Naive thymus-derived CD8-positive, alpha-beta T cell (primary cell): ENCODE measurements at places on chromosomes 7 and 10.

GRCh38 chr10:88983206-88983605, 7.4 kb upstream of the FAS start:
- no peak overlapping the region for H3K4me3 ChIP-seq
- H3K4me1 ChIP-seq: peaks cover 16% of the 10 kb centered on the region
- no peak for DNase-seq
- H3K36me3 ChIP-seq: no peaks in the 10 kb centered on the region
- H3K27me3 ChIP-seq: no peaks in the 10 kb centered on the region

- no peaks in the 10 kb centered on the region for H3K36me3 ChIP-seq
- DNase-seq: no peak
- H3K4me3 ChIP-seq: no peak overlapping the region
- peaks cover 6% of the 10 kb centered on the region for H3K27me3 ChIP-seq
Measured at GRCh38 chr10:127275793-127276450, 79.5 kb upstream of the INSYN2A start.

- peaks cover 5% of the 10 kb centered on the region for H3K36me3 ChIP-seq
- no peak for DNase-seq
- peaks cover 17% of the 10 kb centered on the region for H3K4me1 ChIP-seq
- no peak overlapping the region for H3K4me3 ChIP-seq
- H3K27me3 ChIP-seq: no peaks in the 10 kb centered on the region
- H3K27ac ChIP-seq: peak overlapping the region; percentile 65
Measured at GRCh38 chr7:100122067-100122466, 2.6 kb downstream of the CNPY4 start.

DNA sequence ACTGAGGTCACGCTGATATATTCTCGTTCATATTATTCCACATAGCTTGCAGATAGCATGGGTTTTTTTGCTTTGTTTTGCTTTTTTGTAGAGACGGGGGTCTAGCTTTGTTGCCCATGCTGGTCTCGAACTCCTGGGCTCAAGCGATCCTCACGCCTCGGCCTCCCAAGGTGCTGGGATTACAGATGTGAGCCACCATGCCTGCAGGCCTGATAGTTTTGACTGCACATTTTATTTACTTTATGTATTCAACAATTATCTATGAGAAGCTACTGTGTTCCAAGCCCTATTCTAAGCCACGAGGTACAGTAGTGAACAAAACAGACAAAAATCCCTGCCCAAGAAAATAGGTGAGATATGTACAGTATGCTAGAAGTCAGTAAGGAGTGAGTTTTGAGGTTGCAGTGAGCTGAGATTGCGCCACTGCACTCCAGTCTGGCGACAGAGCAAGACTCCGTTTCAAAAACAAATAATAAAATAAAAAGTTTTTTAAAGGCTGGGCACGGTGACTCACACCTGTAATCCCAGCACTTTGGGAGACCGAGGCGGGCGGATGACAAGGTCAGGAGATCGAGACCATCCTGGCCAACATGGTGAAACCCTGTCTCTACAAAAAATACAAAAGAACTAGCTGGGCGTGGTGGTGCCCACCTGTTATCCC, 1.3 kb upstream of the YWHAG start:
- no peaks in the 10 kb centered on the region for H3K27me3 ChIP-seq
- H3K36me3 ChIP-seq: peaks cover 10% of the 10 kb centered on the region
- peaks cover 47% of the 10 kb centered on the region for H3K4me1 ChIP-seq
- no peak for DNase-seq
- peak overlapping the region; percentile 95 for H3K27ac ChIP-seq

- H3K36me3 ChIP-seq: no peaks in the 10 kb centered on the region
- H3K27ac ChIP-seq: no peak overlapping the region
- no peaks in the 10 kb centered on the region for H3K4me1 ChIP-seq
- no peaks in the 10 kb centered on the region for H3K27me3 ChIP-seq
Measured at GRCh38 chr7:108103558-108104298, 26.4 kb downstream of the LAMB4 start.

- H3K27ac ChIP-seq: no peak overlapping the region
- DNase-seq: no peak
- H3K4me3 ChIP-seq: no peak overlapping the region
- peaks cover 1% of the 10 kb centered on the region for H3K27me3 ChIP-seq
- H3K4me1 ChIP-seq: no peaks in the 10 kb centered on the region
- H3K36me3 ChIP-seq: peaks cover 6% of the 10 kb centered on the region
Measured at GRCh38 chr10:123395906-123396305, 241.7 kb downstream of the BUB3 start.

GRCh38 chr10:133318494-133319127, 9.9 kb downstream of the ZNF511 start:
- no peaks in the 10 kb centered on the region for H3K36me3 ChIP-seq
- H3K27ac ChIP-seq: peak overlapping the region; percentile 16
- H3K27me3 ChIP-seq: peaks cover 5% of the 10 kb centered on the region
- peak overlapping the region; percentile 36 for H3K4me3 ChIP-seq

DNA sequence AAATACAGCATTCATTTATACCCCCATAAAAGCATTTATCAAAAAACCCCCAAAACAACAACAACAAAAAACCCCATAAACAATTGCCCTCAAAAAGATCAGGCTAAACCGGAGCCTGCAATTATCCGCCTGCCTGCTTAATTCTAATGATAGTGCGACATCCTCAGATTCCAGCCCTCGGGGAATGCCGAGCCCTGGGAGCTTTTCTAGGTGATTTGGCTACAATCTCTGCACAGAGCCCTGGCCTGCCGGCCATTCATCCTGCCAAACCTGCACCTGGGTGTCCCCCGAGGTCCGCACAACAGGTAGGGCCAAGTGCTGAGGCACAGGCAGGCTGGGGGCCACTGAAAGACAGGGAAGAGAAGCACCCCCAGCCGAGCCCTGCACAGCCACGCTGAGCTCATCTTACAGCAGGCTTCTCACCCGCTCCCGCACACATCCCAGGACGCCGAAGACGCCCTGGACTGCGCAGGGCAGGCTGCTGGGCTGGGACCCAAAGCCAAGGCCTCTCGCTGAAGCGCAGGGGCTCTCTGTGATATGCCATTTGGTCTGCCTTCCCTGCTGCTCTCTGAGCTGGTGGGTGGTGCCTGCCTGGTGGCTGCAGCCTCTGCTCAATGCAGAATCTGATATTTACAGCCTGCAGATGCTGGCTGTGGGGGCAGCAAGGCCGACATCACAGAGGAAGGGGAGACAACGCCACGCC, 57.5 kb downstream of the CAMK2B start:
- DNase-seq: no peak
- no peaks in the 10 kb centered on the region for H3K36me3 ChIP-seq
- H3K4me3 ChIP-seq: no peak overlapping the region
- no peak overlapping the region for H3K27ac ChIP-seq

DNA sequence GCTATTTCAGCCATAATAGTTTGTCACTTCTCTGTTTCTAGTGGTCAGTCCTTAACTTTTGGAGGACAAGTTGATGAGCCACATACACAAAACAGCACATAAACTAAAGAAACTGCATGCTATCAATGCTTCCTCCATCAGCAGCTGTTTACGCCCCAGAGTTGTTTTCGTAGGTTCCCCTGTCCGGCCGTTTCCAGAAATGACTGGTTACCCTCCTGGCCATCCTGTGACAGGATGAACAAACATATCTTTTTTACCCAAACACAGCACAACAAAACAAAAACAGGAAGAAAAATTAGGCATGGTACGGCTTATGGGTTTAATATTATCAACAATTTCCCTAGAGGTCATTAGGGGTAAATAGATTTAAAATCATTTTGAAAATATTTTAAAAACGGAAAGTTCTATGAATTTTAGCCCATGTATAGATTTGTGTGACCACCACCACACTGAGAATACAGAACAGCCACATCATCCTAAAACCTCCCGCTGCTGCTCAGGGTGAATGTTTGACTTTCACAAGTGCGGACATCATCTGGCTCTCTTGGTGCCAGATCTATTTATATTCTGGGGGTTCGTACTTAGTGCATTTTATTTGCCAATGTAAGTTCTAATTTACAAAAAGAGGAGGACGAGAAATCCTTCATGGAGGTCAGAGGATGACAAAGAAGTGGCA, 74.8 kb downstream of the HIPK2 start:
- no peak overlapping the region for H3K27ac ChIP-seq
- H3K4me3 ChIP-seq: no peak overlapping the region
- H3K27me3 ChIP-seq: no peaks in the 10 kb centered on the region
- peaks cover 48% of the 10 kb centered on the region for H3K36me3 ChIP-seq

GRCh38 chr10:84243759-84244158, 1.1 kb upstream of the RGR start:
- DNase-seq: no peak
- peaks cover 11% of the 10 kb centered on the region for H3K27me3 ChIP-seq
- H3K27ac ChIP-seq: no peak overlapping the region
- H3K36me3 ChIP-seq: no peaks in the 10 kb centered on the region

- H3K4me3 ChIP-seq: no peak overlapping the region
- peaks cover 5% of the 10 kb centered on the region for H3K36me3 ChIP-seq
- no peak for DNase-seq
Measured at GRCh38 chr7:43385309-43385680, 197.6 kb upstream of the STK17A start.

DNA sequence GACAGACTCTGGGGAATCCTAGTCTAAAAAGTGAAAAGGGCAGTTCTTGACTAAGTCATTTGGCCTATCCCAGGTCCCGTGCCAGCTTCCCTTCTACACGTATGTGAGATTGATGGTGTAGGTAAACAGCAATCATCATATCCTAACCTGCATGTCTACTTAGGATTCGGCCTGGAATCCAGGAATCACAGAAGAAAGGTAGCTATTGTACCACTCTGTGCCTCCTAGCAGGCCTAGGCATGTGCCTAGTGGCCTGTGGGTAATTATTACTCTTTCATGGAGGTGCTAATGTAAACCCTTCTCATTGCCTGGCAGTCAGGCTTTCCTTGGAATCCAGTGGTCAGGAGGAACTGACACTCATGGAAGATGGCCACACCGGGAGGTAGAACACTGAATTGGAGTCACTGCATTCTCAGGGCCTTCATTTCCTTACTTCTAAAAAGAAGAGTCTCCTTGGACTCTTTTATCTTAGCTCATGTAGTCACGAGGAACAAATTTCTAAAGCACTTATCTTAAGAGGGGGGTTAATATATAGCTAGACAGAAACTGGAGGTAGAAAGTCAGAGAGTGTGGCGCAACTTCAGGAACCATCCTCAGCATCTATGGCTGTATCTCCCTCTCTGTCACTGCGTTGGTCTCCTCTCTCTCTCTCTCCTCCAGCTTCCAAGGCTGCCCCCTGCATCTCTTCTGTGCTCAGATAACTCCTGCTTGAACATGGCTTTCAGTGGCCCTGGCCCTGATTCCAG, 122.5 kb downstream of the C1GALT1 start:
- H3K4me1 ChIP-seq: no peaks in the 10 kb centered on the region
- H3K4me3 ChIP-seq: no peak overlapping the region
- peaks cover 4% of the 10 kb centered on the region for H3K27me3 ChIP-seq
- DNase-seq: no peak

DNA sequence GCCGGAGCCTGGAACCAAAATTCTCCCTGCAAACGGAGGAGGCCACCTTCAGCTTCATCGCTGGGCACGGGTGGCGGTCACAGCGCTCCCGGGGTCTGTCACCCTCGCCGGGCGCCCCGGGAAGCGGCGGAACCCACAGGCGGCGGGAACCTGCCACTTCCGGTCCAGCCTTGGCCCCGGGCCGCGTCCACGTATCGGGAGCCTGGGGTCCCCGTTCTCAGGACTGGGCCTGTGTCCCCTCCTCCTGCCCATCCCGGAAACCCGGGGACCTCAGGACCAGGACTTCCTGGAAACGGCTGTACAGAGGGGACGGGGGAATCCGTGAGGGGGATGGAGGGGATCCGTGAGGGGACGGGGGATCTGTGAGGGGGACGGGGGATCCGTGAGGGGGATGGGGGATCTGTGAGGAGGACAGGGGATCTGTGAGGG, 25.4 kb downstream of the PDGFA start:
- no peak overlapping the region for H3K27ac ChIP-seq
- no peak overlapping the region for H3K4me3 ChIP-seq
- DNase-seq: no peak

DNA sequence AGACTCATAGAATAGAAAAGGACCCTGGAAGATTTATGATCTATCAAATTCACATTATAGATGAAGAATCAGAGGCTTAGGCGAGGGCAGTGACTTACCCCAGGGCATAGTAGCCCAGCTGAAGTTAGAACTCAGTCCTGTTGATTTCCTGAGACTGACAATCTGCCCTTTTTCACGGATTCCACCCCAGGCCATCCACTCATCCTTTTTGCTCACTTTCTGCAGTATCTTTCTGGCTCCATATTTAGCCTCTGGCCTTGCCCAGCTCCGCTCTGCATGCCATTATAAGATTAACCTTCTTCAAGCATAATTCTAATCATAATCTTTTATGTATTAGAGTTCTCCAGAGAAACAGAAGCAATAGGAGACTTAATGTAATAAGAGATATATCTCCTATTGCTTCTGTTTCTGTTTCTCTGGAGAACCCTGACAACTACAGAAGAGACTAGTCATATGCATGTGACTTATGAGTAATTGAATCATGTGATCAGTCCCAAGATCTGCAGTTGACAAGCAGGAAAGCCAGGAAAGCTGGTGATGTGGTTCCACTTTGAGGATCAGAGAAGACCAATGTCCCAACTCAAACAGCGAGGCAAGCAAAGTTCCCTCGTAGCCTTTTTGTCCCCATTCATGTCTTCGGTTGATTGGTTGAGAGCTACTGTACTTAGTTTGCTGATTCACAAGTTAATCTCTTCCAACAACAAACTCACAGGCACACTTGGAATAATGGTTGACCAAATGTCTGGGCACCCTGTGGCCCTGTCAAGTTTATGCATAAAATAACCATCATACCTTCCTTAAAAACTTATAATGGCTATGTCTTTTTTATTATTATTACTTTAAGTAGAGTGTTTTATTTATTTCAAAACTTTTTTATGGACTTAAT, 412.1 kb downstream of the SUGCT start:
- no peak overlapping the region for H3K4me3 ChIP-seq
- no peaks in the 10 kb centered on the region for H3K27me3 ChIP-seq
- no peak for DNase-seq
- no peaks in the 10 kb centered on the region for H3K4me1 ChIP-seq
- no peaks in the 10 kb centered on the region for H3K36me3 ChIP-seq

DNA sequence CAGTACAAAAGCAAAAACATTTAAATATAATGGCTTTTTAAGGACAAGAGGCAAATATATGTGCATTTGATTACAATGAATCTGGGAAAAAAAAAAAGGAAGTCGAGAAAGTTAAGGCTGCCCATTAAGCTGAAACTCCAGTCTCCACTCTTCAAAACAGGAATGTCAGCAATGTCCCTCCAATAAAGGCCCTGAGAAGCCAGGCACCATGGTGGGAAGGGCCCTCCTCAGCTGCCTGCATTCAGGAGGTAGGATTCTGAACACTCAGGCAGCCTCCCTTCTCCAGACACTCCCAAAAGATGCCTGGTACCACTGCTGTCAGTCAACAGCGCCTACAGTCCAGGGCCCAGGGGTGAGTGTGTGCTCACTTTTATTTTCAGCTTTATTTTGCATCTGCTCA, 121.3 kb upstream of the MGMT start:
- H3K27ac ChIP-seq: no peak overlapping the region
- H3K4me1 ChIP-seq: no peaks in the 10 kb centered on the region
- peaks cover 4% of the 10 kb centered on the region for H3K27me3 ChIP-seq
- H3K4me3 ChIP-seq: no peak overlapping the region
- DNase-seq: no peak

- DNase-seq: no peak
- H3K4me3 ChIP-seq: no peak overlapping the region
- H3K36me3 ChIP-seq: no peaks in the 10 kb centered on the region
- H3K27ac ChIP-seq: no peak overlapping the region
- H3K4me1 ChIP-seq: peaks cover 3% of the 10 kb centered on the region
Measured at GRCh38 chr10:69760072-69760471, 41.6 kb upstream of the COL13A1 start.

- no peak for DNase-seq
- H3K4me3 ChIP-seq: no peak overlapping the region
- H3K4me1 ChIP-seq: peaks cover 32% of the 10 kb centered on the region
- no peaks in the 10 kb centered on the region for H3K36me3 ChIP-seq
- H3K27ac ChIP-seq: no peak overlapping the region
Measured at GRCh38 chr10:98339799-98340198, 71.8 kb upstream of the LOXL4 start.
